ENCODE measurements at places on chromosomes 6 and 20.

- no peak overlapping the region for H3K4me3 ChIP-seq
- H3K4me1 ChIP-seq = peaks cover 6% of the 10 kb centered on the region
- no peaks in the 10 kb centered on the region for H3K27me3 ChIP-seq
- peaks cover 3% of the 10 kb centered on the region for H3K36me3 ChIP-seq
Measured at GRCh38 chr6:83153883-83154521, 39.1 kb downstream of the PGM3 start.

DNA sequence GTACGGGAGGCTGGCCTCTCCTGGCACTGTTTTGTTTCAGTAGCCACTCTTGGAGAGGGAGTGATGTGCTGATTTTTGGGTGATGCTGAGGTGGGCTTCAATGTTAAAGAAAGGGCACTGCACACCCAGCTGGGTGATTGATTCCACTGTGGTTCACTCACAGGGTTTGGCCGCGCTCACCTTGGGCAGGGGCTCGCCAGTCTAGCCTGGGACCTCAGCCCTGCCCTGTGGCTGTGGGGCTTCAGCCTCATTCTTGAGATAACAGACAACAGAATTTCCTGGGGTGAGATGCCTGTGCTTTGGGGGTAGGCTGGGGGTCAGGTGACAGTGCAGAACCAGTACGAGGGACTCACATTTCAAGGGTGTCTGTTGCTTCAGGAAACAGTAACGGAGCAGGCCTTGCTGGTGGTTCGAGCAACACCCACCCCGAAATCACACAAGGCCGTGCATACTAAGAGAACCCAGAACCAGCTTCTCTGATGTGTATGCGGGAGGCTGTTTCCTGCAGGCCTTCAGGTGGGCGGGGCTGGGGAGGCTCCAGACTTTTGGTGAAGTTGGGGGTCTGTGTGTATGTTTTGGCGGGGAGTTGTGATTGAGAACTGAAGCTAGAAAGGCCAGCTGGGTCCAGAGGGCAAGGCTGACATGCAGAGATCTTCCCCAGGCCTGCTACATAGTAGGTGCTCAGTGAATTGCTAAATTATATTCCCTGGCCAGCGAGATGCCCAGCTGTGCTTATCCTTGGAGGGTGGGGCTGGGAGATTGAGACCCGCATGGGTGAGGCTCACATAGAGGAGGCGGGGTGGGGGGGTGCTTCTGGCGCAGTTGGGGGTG lies 154.2 kb upstream of the RNF24 start:
- H3K27me3 ChIP-seq = no peaks in the 10 kb centered on the region
- no peaks in the 10 kb centered on the region for H3K36me3 ChIP-seq
- no peak for DNase-seq

DNA sequence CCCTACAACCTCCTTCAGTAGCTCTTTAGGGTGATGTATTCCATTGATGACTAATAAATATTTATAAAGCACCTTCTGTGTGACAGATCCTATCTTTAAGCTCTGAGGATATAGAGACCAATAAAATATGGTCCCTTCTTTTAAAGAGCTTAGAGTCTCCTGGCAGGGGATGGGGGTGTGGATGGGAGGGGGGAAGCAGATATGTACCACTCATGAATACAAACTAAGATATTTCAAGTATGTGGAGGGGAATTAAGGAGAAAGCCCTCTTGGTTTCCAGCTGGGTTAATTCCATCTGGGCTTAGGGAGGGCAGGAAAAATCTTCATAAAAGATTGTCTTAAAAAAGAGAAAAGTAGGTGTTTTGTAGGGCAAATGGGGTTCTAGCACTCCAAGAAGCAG lies 21.6 kb upstream of the FBXO9 start:
- no peaks in the 10 kb centered on the region for H3K36me3 ChIP-seq
- peak overlapping the region; percentile 71 for H3K27ac ChIP-seq
- no peak for DNase-seq

GRCh38 chr20:47358672-47359529 lies 2.4 kb upstream of the ZMYND8 start:
- H3K36me3 ChIP-seq = no peaks in the 10 kb centered on the region
- H3K27ac ChIP-seq = peak overlapping the region; percentile 95
- peak; percentile 89 for DNase-seq
- H3K27me3 ChIP-seq = no peaks in the 10 kb centered on the region
- peak overlapping the region; percentile 56 for H3K4me3 ChIP-seq

DNA sequence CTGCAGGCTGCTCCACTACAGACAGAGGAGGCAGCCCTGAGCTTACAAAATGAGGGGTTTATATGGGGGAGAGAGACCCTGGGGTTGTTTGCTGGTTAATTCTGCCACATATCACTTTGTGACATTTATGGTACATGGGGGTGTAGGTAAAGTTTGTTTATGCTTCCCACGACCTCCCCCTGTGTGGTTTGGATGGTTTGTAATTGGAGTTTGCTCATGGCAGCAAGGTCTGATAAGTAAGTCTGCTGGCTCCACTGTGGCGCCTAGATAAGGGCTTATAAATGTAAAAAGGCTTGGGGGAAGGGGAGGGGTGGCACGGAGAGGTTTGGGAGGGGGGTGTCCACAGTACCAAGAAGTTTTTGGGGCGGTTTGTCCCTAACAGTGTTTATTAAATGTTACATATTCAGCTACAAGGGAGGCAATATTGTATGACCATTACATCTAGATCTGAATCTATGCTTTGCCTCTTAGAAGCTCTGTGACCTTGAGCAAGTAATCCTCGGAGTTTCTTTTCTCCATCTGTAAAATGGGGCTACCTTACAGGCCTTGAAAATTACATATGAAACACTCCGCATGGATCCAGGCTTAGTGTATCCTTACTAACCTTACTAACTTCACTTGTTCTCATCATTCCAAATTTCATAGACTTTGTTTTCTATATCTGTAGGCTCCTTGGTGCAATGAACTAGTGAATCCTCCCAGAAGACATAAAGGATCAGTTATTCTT lies 204.8 kb upstream of the NOX3 start:
- no peak overlapping the region for H3K27ac ChIP-seq
- no peak for DNase-seq
- no peak overlapping the region for H3K4me3 ChIP-seq

- peak; percentile 58 for DNase-seq
- H3K27me3 ChIP-seq = no peaks in the 10 kb centered on the region
- no peaks in the 10 kb centered on the region for H3K36me3 ChIP-seq
Measured at GRCh38 chr20:1274485-1275311, 8.6 kb downstream of the SNPH start.

- H3K4me3 ChIP-seq = no peak overlapping the region
- peaks cover 4% of the 10 kb centered on the region for H3K4me1 ChIP-seq
- H3K36me3 ChIP-seq = peaks cover 10% of the 10 kb centered on the region
Measured at GRCh38 chr6:119012521-119012920, 65.9 kb downstream of the FAM184A start.

DNA sequence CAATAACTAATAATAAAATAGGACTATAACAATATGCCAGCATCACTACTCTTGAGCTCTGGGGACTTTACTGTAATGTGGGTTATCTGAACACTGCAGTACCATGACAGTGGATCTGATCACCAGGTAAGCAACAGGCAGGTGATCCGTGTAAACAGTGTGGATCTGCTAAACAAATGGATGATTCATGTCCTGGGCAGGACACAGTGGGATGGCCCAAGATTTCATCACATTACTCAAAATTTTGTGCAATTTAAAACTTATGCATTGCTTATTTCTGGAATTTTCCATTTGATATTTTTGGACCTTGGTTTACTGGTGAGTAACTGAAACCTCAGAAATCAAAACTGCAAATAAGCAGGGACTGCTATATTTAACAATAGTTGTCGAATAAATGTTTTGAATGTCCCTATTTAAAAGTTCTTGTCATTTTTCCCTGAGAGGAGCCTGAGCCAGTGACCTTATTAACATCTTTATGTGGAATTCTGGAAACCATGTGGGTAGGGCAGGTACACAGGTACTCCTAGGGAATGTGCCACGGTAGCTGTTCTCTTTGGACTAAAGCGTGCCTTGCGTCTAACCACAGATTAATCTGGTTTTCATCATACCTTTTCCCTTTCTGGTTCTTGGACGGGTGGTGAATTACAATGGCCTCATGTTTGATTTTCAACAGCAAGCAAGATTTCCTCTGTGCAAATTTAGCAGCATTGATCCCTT lies 214.5 kb upstream of the SASH1 start:
- no peaks in the 10 kb centered on the region for H3K4me1 ChIP-seq
- H3K27me3 ChIP-seq = no peaks in the 10 kb centered on the region
- DNase-seq = no peak
- no peak overlapping the region for H3K27ac ChIP-seq

- no peaks in the 10 kb centered on the region for H3K27me3 ChIP-seq
- H3K4me3 ChIP-seq = no peak overlapping the region
- no peaks in the 10 kb centered on the region for H3K36me3 ChIP-seq
- peak; percentile 52 for DNase-seq
Measured at GRCh38 chr6:32076321-32076809, 32.8 kb downstream of the TNXB start.

GRCh38 chr6:40394381-40394780 lies 192.8 kb downstream of the LRFN2 start:
- no peak for DNase-seq
- H3K27me3 ChIP-seq = no peaks in the 10 kb centered on the region
- H3K4me1 ChIP-seq = peaks cover 17% of the 10 kb centered on the region
- H3K4me3 ChIP-seq = no peak overlapping the region
- H3K36me3 ChIP-seq = no peaks in the 10 kb centered on the region

- H3K27ac ChIP-seq = no peak overlapping the region
- H3K36me3 ChIP-seq = peaks cover 4% of the 10 kb centered on the region
- H3K4me1 ChIP-seq = peaks cover 17% of the 10 kb centered on the region
- no peaks in the 10 kb centered on the region for H3K27me3 ChIP-seq
- DNase-seq = no peak
Measured at GRCh38 chr6:158758941-158759479, 60.2 kb downstream of the EZR start.

DNA sequence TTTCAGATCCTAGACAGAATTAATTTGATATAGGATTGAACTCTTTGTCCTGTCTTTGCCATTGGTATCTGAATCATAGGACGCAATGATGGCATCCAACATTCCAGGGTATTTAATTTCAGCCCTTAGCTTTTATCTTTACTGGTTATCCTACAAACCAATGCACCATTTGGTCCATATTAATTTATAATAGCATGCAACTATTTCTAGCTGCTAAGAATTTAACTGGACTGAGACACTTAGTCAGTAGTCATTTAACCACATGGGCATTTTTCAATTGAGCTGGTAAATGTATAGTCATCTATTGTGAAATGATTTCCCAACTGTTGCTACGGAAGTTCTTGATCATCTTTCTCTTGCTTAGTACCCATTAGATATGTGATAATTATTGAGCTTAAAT lies 141.1 kb downstream of the CD164 start:
- H3K36me3 ChIP-seq = no peaks in the 10 kb centered on the region
- H3K27me3 ChIP-seq = no peaks in the 10 kb centered on the region
- no peak overlapping the region for H3K4me3 ChIP-seq

DNA sequence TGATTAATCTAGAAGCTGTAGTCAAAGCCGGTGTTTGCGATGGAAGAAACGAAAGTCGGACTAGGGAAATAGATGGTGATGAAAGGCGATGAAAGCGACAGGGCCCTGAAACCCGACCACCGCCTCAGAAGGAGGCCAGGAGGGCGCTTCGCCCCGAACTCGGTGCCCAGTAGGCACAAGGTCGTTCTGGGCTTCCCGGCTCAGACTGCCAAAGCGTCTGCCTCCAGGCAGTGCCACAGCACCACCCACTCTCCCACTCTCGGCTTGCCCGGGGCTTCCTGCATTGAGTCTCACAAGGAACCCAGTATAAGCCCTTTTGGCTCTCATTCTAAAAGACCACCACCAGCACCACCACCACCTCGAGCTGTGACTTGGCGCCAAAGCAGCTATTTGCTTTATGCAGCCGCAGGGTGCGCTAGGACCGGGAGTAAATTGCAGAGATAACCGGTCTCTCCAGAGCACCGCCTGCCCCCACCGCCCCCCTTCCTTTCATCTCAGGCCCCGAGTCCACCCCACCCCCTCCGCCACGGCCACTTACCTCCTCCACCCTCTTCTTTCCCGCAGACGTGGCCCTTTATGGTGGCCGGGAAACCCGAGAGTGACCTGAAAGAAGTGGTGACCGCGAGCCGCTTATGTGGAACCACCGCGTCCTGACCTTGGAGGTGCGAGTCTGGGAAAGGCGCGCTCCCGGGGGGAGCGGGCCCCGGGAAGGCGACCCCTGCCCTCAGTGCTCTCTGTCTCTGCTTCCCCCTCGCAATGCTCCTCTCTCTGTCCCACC lies 2.4 kb downstream of the TCF21 start:
- H3K27me3 ChIP-seq = no peaks in the 10 kb centered on the region
- no peaks in the 10 kb centered on the region for H3K4me1 ChIP-seq
- no peak overlapping the region for H3K4me3 ChIP-seq

- H3K4me1 ChIP-seq = no peaks in the 10 kb centered on the region
- H3K27ac ChIP-seq = no peak overlapping the region
- no peaks in the 10 kb centered on the region for H3K27me3 ChIP-seq
- no peaks in the 10 kb centered on the region for H3K36me3 ChIP-seq
- H3K4me3 ChIP-seq = no peak overlapping the region
- DNase-seq = no peak
Measured at GRCh38 chr20:2169456-2170088, 67.9 kb downstream of the STK35 start.

DNA sequence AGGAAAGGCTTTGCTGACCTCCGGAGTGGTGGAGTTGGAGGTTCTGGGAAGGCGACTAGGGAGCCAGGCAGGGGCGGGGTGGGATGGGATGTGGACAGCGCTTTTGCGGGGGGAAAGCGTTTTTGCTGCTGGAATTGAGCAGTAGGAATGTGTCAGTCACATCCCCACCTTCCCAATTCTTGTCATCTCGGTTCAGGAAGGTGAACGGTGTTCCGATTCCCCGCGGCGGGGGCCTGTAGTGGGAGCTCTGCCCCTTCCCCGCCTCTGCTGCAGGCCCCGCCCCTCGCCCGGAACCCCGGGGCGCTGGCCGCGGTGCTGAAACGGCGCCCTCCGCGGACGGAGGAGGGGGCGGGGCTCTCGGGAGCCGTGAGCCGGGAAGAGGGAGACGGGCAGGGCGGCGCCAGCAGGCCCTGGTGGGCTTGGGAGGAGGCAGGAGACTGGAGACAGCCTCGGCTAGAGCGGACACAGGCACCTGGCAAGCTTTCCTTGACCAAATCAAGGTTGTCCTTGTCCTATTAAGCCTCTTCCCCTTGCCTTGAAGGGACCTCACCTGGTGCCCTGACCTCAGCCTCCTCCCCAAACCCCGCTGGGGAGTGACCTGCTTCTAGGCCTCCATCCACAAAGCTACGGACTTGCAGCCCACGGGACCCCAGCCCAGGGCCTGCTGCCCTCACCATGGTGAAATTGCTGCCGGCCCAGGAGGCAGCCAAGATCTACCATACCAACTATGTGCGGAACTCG lies at the start of gene LHFPL5:
LHFPL5 (plus strand) TSS at position 357 of the 741 bp plus-strand sequence; CDS start at position 676, 319 bp downstream.
- H3K4me1 ChIP-seq = 0 out of 2 replicates have a peak, but pooled peaks cover 2% of the 10 kb centered on the region
- peak; percentile 68 for DNase-seq
- H3K4me3 ChIP-seq = no peak within 1 kb of the TSS
- H3K27me3 ChIP-seq = no peaks in the 10 kb centered on the region
